ENCODE measurements at places on chromosomes 16 and 17.

DNA sequence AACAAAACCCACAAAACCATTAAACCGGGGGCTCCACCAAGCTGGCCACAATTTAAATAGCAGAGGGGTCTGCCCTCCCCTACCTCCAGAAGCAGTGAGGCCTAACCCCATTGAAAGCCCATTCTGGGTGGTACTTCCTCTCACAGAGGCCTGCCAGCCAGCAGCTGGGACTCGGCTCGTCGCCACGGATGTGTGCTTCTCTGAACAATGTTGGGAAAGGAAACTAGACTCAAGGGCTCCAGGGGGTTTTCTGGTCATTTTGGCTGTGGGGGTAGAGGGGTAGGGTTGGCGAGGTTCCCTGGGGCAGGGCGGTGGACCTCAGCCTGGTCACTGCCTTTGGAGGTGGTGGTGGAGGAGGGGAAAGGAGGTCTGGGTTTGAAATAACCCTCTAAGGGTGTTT is 4.7 kb upstream of the PLCG2 start:
- DNase-seq = no peak

- DNase-seq = no peak
Observed at GRCh38 chr17:17360087-17360730, 57.0 kb downstream of the NT5M start.

- DNase-seq = no peak
Observed at GRCh38 chr17:3915995-3916696, at the start of gene P2RX1. P2RX1 (minus strand) TSS chr17:3916465; CDS start chr17:3916225, 240 bp downstream.

GRCh38 chr16:9407206-9407758 is 315.8 kb downstream of the HAPSTR1 start:
- DNase-seq = no peak

GRCh38 chr17:1839516-1839915 is 9.7 kb downstream of the RPA1 start:
- DNase-seq = no peak

DNA sequence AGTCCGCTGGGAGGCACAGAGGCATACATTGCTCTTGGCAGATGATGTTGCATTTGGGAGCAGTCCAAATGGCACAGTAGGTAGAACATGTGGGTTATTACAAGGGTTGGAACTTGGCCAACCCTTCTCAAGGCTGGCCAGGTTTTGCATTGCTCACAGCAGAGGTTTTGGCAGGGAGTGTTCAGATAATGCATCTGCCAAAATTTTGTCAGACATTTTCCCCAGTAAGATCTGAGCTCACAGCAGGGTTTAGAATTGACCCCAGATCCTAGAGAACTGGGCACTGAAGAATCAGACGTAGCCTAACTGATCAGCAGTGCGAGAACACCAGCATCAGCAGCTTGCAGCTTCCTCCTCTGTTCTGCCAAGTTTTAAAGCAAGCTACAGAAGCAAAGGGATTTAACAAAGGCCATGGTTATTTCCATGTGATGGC is 468.8 kb upstream of the KIF2B start:
- no peak for DNase-seq

GRCh38 chr16:1963806-1964505 is 670 bp downstream of the RPS2 start:
- DNase-seq = no peak

All from cortex of kidney (tissue), 1 donor.